HT-29 (cell line): ENCODE measurements at places on chromosomes 6 and 20.
A peak's percentile ranks its signal among the peaks of the same experiment; 100 is the strongest.

- DNase-seq: peak; percentile 27
Observed at GRCh38 chr20:17533396-17533795, 2.2 kb upstream of the BFSP1 start.

GRCh38 chr6:109834595-109835437 is 143.3 kb upstream of the GPR6 start:
- DNase-seq: no peak

- DNase-seq: no peak
Observed at GRCh38 chr6:170132561-170132991, 158.3 kb downstream of the DLL1 start.

DNA sequence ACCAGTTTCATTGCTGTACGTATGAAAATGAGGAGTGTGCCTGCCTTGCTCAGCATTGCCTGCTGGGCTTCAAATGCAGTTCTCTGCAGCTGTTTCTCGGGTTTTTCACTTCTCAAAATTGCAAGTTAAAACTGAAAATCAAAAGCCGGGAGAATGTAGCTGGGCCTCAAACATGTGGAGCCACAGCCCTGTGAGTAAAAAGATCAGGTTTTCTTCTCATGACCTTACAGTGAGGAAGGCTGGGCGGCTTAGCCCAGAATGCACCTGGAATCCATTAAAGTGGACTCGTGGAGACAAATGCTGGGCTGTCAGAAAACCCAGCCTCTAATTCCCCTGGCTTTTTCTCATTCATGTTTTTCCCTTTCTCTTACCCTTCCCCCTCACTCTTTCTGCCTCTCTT is 34.4 kb downstream of the DSE start:
- no peak for DNase-seq
